ENCODE measurements at places on chromosomes 6 and 20.

DNA sequence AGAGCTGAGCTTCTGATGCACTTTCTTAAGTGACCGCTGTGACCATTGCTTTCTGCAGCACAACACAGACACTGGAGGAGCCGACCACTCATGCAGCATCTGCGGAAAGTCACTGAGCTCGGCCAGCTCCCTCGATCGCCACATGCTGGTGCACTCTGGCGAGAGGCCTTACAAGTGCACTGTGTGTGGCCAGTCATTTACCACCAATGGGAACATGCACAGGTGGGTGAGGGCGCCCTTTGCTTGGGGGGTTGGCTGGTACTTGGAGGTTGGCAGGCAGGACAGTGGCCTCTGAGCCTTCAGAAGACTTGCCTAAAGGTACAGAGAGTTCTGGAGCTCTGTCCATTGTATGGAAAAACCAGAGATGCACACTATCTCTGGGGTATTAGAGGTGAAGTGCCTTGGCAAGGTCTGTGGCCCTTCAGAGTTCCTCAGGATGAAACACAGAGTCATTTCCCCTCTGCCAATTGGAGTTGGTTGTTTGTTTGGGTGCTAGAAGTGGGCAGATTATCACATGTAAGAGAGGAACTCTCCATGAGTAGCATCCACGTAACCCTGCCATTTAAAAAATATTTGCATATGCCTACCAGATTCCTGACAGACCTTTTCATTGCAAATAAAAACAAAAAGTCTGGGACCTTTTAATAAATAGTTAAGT is 81.5 kb downstream of the RREB1 start:
- DNase-seq = no peak

DNA sequence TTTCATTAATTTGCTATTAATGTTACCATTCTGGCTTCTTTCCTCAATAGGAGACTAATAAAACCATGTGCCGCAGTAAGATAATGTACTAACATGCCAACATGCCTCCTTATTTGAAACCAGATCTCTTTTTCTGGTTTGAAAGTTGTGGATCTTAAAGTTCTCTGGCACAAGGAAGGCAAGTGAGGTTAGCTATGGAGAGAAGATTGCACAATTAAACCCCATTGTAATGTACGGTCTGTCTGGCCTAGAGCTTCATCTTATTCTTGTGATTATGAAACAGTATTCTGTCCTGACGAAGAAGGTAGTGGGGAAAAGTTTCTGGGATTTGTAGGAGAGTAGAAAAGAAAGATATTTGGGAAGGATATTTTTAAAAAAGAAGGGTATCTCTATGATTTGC is 68.4 kb downstream of the EYA4 start:
- no peak for DNase-seq

GRCh38 chr6:41061196-41061726 is 8.3 kb downstream of the APOBEC2 start:
- DNase-seq = no peak

GRCh38 chr20:19940988-19941460 is 76.1 kb upstream of the NAA20 start:
- no peak for DNase-seq

GRCh38 chr6:147283460-147283859 is 79.2 kb downstream of the STXBP5 start:
- no peak for DNase-seq

DNA sequence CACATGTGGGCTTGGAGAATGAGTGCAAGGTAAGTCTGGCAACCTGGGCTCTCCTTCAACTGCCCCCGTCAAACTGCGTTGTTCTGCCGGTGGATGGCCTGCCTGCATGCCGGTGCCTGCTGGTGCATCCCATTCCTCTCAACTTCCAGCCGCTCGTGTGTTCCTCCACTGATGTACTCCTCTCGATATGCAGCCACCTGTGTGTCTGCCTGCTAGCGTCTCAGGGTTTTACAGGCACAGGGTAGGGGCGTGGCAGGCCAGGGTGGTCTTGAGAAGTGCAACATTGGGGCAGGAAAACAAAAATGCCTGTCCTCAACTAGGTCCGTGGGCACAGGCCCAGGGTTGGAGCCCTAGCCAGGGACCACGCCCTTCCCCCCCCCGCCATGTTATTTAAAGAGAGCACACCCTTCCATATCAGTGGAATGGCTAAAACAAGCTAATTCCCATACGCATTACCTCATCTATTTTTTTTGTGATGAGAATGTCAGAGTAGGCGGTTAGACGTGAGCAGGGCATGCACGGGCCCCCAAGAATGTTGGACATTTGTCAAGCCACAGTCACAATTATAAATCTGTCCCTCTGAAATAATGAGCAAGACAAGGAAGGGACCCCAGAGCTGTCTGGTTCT is 33.2 kb downstream of the SERPINB6 start:
- DNase-seq = no peak

DNA sequence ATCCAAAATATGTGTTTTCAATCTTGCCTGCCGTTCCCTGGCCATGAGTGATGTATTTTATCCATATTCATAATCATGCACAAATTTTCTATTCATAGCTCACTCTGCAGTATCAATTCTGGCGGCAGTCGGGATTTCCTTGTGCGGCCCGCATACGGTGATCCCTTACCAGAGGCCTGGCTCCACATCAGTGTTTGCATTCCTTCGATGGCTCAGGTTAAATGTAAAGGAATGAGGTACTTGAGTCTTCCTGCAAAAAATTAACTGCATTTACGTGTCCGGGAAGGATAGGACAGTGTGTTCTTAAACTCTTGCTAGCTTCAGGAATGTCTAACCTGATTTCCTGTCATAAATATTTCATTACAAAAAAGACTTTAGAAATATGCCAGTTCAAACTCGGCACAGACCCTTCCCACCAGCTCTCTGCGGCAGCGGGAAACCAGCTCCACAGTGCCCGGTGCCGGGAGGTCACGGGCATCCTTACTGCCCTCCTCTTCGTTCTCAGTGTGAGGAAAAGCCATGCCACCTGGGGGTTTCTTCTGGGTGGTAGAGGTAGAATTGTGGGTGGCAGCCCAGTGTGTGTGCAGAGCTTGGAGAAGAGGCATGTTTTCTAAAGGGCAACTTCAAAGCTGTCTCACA is 154.5 kb downstream of the MOXD1 start:
- DNase-seq = no peak

DNA sequence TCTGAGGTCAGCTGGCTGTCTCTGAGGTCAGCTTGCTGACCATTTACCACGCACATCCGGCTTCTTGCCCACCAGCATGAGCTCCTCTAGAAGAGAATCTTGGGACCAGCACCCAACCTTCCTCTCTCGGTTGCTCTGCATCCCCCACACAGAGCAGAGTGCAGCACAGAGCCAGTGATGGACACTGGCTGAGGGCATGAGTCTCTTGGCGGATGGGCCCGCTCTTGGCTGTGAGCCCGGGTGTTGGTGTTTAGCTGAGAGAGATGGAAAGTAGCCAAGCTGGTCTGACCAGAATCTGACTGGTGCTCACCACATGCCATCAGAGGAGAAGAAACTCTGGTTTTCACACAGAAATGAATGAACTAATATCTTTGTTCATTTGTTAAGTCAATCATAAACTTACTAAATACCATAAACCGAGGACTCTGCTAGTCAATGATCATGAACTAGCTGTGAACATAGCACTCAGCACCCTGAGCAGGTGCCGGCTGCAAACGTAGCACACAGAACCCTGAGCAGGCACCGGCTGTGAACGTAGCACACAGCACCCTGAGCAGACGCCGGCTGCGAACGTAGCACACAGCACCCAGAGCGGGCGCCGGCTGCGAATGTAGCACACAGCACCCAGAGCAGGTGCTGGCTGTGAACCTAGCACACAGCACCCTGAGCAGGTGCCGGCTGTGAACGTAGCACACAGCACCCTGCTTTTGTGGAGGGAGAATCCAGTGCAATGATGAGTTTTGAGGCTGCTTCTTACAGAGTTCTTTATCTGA is 10.4 kb upstream of the THBS2 start:
- DNase-seq = no peak

DNA sequence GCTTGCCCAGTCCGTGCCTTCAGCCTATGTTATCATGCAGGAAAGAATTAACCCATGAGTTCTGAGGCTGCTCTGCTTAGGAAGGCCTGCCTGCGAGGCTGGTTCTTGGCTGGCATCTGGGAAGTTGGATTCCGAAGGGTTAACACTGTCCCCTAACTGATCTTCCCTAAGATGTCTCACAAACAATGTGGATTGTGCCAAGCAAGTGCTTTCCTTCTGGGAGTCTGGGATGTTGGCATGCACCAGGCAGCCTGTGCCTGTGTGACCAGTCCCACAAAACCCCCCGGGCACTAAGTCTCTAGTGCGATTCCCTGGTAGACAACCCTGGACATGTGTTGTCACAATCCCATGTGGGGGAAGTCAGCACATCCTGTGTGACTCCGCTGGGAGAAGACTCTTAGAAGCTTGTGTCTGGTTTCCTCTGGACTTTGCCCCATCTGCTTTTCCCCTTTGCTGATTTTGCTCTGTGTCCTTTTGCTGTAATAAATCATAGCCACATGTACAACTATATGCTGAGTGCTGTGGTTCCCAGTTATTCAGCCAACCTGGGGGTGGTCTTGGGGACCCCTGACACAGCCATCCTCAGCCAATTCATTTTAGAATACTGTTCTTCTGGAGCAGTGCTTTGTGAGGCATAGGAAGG is 83.8 kb downstream of the SLC22A23 start:
- DNase-seq = no peak

DNA sequence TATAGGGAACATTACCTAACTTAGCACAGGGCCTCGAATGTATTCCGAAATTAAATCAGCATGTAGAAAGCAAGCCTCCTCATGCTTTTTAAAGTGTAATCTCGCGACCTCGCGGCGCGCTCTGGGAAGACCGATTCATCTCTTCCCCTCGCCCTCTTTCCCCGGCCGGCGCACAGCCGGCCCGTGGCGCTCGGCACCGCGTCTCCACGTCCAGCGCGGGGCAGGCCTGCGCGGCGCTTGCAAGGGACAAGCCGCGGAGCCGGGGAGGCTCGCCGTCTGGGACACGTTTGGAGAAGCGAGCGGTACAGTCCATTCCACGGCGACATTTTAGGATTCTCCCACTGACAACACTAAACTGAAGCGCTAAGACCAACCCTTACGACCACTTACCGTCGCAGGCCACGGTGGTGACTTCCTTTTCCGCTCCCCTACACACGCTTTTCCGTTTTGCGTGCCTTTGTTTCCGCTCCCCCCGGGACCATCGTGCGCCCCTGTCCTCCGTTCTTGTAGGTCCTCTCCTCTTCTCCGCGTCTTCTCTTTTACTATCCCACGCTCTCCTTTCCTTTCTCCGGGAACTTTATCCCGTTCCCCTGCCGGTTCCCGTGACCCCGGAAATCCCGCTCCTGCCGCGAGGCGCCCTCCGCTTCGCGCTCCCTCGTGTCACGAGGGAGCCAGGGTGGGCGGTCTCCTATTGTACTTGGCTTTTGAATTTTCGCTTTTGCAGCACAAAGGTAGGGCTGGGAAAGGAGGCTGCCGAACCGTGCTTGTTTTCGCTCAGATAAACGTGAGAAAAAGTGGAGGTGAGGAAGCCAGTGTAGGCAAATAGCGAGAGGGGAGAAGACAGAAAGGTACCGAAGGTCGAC is at the start of gene ECHDC1:
ECHDC1 (minus strand) TSS at position 664 of the 863 bp plus-strand sequence. CDS start 12,581 bp downstream, outside the sequence.
- DNase-seq = peak; percentile 57

DNA sequence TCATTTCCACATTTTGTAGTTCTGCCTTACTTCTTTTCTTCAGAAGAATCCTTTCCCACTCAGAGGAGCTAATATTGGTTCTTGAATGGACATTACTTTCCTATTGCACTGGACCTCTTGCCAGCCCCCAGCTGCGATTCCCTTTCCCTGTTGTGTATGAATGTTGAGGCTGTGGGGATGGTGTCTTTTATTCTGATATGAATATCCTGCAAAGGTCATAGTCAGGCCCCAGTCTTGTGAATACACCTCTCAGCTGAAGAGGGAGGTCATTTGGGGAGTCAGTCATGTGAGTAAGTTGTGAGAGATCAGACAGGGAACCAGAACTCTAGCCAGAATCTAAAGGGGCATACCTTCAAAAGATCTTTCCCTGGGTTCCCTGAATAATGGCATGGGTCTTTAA is 32.6 kb upstream of the OSTM1 start:
- DNase-seq = no peak

DNA sequence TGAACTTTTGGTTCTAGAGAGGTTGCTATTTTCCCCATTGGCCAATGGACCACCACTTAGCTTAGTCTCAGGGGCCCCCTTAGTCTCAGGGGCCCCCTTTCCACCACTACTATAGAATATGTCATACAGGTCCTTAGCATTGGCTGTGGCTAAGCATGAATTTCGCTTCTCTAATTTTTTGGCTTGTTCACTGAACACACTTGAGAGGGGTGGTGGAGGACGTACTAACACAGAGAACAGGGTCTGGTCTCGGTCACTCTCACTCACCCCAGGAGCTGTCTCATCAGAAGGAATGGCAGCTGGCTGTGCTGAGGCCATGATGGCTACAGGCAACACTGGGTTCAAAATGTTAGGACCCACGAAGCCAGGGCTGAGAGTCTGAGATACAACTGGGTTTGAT is 30.3 kb downstream of the ZNF318 start:
- DNase-seq = no peak

DNA sequence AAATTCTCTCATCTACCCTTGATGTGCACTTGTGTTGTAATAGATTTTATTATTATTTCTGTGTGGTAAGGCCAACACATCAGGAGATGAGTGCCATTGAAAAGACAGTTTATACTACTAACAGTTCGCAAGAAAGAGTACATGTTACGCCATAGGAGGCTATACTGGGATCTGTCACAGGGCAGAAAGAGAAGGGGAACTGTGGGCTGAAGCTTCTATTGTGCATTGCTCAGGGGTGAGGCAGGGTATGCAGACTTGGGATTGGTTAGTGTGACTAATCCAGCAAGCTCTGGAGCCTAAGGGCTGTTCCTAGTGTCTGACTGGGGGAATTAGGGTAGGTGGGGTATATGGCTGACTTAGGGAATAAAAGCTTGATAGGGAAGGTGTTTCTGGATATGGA is 50.9 kb downstream of the GPR63 start:
- DNase-seq = no peak

DNA sequence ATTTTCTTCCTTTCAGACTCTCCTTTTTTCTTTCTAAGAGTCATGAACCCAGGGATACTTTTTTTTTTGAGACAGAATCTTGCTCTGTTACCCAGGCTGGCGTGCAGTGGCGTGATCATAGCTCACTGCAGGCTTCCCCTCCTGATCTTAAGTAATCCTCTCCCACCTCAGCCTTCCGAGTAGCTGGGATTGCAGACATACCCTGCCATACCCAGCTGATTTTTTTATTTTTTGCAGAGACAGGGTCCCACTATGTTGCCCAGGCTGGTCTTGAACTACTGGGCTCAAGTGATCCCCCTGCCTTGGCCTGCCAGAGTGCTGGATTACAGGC is 32.8 kb upstream of the IER3 start:
- no peak for DNase-seq

DNA sequence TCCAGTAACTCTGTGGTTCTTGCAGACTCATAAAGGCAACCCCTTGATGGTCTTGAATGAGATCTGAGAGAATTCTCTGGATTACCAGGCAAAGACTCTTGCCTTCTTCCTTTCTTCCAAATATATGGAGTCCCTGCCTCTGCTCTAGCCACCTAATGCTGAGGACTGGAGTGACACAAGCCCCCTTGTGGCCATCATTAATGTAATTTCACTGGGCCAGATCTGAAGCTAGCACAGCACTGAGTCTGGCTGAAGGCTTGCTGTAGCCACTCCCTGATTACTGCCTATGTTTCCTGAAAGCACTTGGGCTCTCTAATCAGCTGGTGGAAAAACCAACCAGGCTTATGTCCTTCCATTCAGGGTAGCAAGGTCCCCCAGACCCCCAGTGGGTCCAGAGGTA is 559.3 kb upstream of the IRAK1BP1 start:
- no peak for DNase-seq

All from HS-5 (cell line).